Small intestine (tissue), 16 donors: ENCODE measurements at places on chromosomes 3 and 15. TPM values are rescaled to one million over a fixed set of nuclear protein-coding genes. Genes with fewer than 3 reads are reported as not detected.

GRCh38 chr3:27080258-27080525 is 289.0 kb downstream of the NEK10 start:
- no peak overlapping the region for H3K27ac ChIP-seq
- H3K27me3 ChIP-seq: no peaks in the 10 kb centered on the region
- no peaks in the 10 kb centered on the region for H3K36me3 ChIP-seq
- no peak for DNase-seq

DNA sequence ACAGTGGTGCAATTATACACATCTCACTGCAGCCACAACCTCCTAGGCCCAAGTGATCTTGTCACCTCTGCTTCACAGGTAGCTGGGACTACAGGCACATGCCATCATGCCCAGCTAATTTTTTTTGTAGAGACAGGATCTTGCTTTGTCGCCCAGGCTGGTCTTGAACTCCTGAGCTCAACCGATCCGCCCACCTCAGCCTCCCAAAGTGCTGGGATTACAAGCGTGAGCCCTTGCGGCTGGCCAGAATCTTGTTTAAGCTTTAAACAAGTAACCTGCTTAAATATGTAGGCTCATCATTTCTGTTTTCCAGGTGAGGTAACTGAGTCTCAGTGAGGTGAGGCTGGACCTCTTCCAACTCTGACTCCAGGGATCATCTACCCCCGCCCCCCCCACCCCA is 7.7 kb upstream of the PSTPIP1 start:
- no peak for DNase-seq
- H3K36me3 ChIP-seq: no peaks in the 10 kb centered on the region
- H3K27me3 ChIP-seq: no peaks in the 10 kb centered on the region
- H3K4me1 ChIP-seq: no peaks in the 10 kb centered on the region
- no peak overlapping the region for H3K27ac ChIP-seq

DNA sequence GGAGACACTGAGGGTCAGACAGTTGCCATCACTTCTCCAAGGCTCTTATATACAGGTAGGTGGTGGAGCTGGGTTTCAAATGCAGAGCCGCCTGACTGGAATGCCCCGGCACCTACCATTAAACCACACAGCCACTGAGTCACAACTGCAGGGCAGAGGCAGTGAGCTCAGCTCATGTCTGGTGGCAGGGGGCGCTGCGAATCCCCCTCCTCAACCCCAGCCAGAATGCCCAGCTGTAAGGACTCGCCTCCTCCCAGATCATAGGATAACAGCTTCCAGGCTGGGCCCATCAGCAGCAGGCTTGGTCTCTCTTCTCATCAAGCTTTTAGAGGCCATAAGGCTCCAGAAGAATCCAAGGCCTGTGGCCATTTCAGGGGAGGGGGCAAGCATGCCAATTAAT is 26.4 kb downstream of the ADCY5 start:
- H3K36me3 ChIP-seq: no peaks in the 10 kb centered on the region
- no peaks in the 10 kb centered on the region for H3K27me3 ChIP-seq
- H3K27ac ChIP-seq: no peak overlapping the region
- no peak overlapping the region for H3K4me3 ChIP-seq
- no peak for DNase-seq

GRCh38 chr15:74423431-74424257 is 10.1 kb downstream of the SEMA7A start:
- no peaks in the 10 kb centered on the region for H3K4me1 ChIP-seq
- DNase-seq: no peak
- H3K27ac ChIP-seq: no peak overlapping the region
- H3K27me3 ChIP-seq: no peaks in the 10 kb centered on the region

GRCh38 chr3:165644331-165644730 is 192.9 kb downstream of the BCHE start:
- no peak overlapping the region for H3K4me3 ChIP-seq
- DNase-seq: no peak
- no peaks in the 10 kb centered on the region for H3K36me3 ChIP-seq

GRCh38 chr3:46096336-46096735 is 69.1 kb upstream of the XCR1 start:
- no peak overlapping the region for H3K27ac ChIP-seq
- H3K4me1 ChIP-seq: no peaks in the 10 kb centered on the region

- H3K4me1 ChIP-seq: no peaks in the 10 kb centered on the region
- no peak overlapping the region for H3K27ac ChIP-seq
- no peak overlapping the region for H3K4me3 ChIP-seq
- DNase-seq: no peak
- H3K27me3 ChIP-seq: no peaks in the 10 kb centered on the region
These were observed 110.1 kb upstream of the PLXNA1 start for GRCh38 chr3:126872701-126873342.

GRCh38 chr3:86282106-86282787 is 708.7 kb downstream of the VGLL3 start:
- H3K4me3 ChIP-seq: no peak overlapping the region
- no peaks in the 10 kb centered on the region for H3K27me3 ChIP-seq
- no peak overlapping the region for H3K27ac ChIP-seq
- H3K4me1 ChIP-seq: no peaks in the 10 kb centered on the region
- no peak for DNase-seq
- no peaks in the 10 kb centered on the region for H3K36me3 ChIP-seq

DNA sequence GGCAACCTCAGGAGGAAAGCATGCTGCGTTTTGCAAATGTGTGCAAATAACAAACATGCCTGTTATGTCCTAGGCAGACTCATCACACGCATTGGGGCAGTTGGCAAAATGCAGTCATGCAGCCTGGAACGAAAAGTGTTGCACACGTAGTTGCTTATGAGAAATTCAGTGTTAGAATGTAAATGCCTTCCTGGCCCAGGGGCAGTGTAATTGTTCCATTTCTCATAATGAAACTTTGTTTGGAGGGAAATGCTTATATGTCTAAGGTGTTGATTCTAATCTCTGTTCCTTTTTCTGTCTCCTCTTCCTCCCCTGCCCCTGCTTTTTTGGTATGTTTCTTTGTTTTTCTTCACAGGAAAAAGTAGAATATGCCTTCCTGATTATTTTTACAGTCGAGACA is 156.0 kb downstream of the CACNA1D start:
- no peaks in the 10 kb centered on the region for H3K36me3 ChIP-seq
- no peaks in the 10 kb centered on the region for H3K27me3 ChIP-seq
- H3K4me3 ChIP-seq: no peak overlapping the region

DNA sequence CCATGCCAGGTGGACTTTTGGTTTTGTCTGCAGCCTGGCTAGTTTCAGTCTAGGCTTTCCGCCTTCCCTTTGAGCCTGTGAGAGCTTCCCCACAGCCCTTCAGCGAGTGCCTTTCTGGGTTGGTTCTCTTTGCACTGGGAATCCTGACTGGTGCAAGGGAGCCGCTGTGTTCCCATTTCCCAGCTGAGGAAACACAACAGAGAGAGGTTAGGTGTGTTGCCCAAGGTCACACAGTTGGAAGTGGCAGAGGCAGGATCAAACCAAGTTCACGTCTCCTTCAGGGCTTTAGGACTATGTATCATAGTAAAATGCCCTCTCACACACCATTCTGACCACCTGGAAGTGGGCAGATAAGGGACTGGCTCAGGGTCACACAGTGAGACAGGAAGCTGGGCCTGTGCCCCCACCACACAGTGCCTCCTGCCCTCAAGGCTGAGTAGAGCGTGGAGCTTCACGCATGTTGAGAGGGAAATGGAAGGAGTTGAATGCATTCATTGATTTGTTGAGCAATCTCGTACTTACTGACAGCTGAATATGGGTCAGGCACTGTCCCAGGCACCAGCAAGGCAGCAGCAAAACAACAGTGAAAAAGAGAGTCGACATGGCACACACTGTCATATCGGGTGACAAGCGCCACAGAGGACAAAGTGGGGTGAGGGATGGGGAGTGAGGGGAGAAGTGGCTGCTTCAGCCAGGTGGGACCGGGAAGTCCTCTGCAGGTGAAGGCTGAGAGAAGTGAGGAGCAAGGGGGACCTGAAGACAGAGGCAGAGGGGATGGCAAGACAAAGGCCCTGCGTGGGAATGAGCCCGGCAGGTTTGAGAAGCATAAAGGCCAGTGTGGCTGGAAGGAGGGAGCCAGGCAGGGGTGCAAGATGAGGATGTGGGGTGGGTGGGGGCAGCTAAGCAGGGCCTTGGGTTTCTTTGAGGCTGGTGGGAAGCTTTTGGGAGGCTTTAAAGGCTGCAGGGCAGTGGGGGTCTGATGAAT is 12.3 kb upstream of the ANPEP start:
- peaks cover 20% of the 10 kb centered on the region for H3K4me1 ChIP-seq
- H3K36me3 ChIP-seq: no peaks in the 10 kb centered on the region
- DNase-seq: no peak
- no peak overlapping the region for H3K4me3 ChIP-seq

GRCh38 chr3:64954995-64955636 is 267.3 kb upstream of the ADAMTS9 start:
- no peaks in the 10 kb centered on the region for H3K36me3 ChIP-seq
- H3K27ac ChIP-seq: no peak overlapping the region
- H3K4me1 ChIP-seq: no peaks in the 10 kb centered on the region
- DNase-seq: peak; percentile 40
- H3K27me3 ChIP-seq: no peaks in the 10 kb centered on the region

GRCh38 chr3:2261747-2262146 is 163.1 kb downstream of the CNTN4 start:
- no peak overlapping the region for H3K4me3 ChIP-seq
- H3K27me3 ChIP-seq: no peaks in the 10 kb centered on the region
- H3K36me3 ChIP-seq: no peaks in the 10 kb centered on the region
- no peaks in the 10 kb centered on the region for H3K4me1 ChIP-seq
- no peak for DNase-seq

GRCh38 chr3:139095803-139096466 is 51.2 kb upstream of the PRR23C start:
- H3K4me3 ChIP-seq: no peak overlapping the region
- no peak overlapping the region for H3K27ac ChIP-seq
- H3K36me3 ChIP-seq: no peaks in the 10 kb centered on the region
- peaks cover 4% of the 10 kb centered on the region for H3K27me3 ChIP-seq
- DNase-seq: no peak
- H3K4me1 ChIP-seq: no peaks in the 10 kb centered on the region

- peak; percentile 80 for DNase-seq
- H3K36me3 ChIP-seq: no peaks in the 10 kb centered on the region
- H3K4me1 ChIP-seq: peaks cover 8% of the 10 kb centered on the region
- H3K4me3 ChIP-seq: peak overlapping the region; percentile 82
- H3K27me3 ChIP-seq: no peaks in the 10 kb centered on the region
- peak overlapping the region; percentile 92 for H3K27ac ChIP-seq
These were observed 1.3 kb downstream of the CTNNB1 start for GRCh38 chr3:41200669-41201021.

- no peaks in the 10 kb centered on the region for H3K27me3 ChIP-seq
- no peak overlapping the region for H3K4me3 ChIP-seq
- H3K36me3 ChIP-seq: no peaks in the 10 kb centered on the region
- DNase-seq: no peak
- no peak overlapping the region for H3K27ac ChIP-seq
These were observed 221.4 kb upstream of the SUCLG2 start for GRCh38 chr3:67875858-67876257.

DNA sequence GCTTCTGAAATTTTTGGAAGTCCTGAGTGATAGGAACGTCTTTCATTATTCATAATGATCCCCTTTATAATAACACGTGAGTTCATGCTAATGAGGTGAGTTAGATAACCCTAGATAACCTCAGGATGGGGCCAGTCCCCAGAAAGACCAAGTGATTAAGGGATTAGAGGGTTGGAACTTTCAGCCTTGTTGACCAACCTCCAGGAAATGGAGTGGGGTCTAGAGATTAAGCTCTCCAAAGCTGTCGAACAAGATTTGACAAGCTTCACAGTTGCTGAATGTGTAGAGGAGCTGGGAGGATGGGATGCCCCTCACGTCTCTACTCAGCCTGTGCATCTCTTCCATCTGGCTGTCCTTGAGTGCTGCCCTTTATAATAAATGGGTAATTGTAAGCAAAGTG is 107.1 kb downstream of the ZMAT3 start:
- H3K4me1 ChIP-seq: no peaks in the 10 kb centered on the region
- no peak overlapping the region for H3K4me3 ChIP-seq
- no peaks in the 10 kb centered on the region for H3K36me3 ChIP-seq
- DNase-seq: no peak
- no peaks in the 10 kb centered on the region for H3K27me3 ChIP-seq
- H3K27ac ChIP-seq: no peak overlapping the region

GRCh38 chr3:33146791-33147445 is 33.1 kb downstream of the CRTAP start:
- H3K36me3 ChIP-seq: peaks cover 5% of the 10 kb centered on the region
- no peak overlapping the region for H3K4me3 ChIP-seq
- no peaks in the 10 kb centered on the region for H3K4me1 ChIP-seq
- H3K27ac ChIP-seq: no peak overlapping the region
- DNase-seq: no peak

GRCh38 chr3:55160241-55160983 is 232.6 kb upstream of the LRTM1 start:
- no peak overlapping the region for H3K4me3 ChIP-seq
- DNase-seq: peak; percentile 7
- H3K27ac ChIP-seq: no peak overlapping the region
- H3K36me3 ChIP-seq: no peaks in the 10 kb centered on the region
- no peaks in the 10 kb centered on the region for H3K27me3 ChIP-seq

DNA sequence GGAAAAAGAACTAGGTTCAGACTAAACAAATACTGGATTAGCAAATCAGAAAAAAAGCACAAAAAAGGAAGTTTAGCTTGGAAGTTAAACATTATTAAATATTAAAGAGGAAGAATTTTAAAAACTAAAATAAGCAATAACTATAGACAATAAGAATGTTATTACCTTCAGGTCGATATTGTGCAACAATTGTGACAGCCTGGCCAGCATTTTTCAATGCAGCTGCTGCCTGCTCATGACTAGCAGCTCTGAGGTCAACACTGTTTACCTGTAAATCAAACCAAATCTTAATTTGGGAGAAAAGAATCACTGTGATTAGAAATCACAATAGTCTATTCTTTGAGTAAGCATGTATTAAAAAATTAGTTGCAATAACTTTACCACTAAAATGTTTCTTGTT is 75.1 kb upstream of the MELTF start:
- no peaks in the 10 kb centered on the region for H3K27me3 ChIP-seq
- DNase-seq: no peak
- H3K36me3 ChIP-seq: no peaks in the 10 kb centered on the region
- no peak overlapping the region for H3K4me3 ChIP-seq

GRCh38 chr3:64905906-64906410 is 218.2 kb upstream of the ADAMTS9 start:
- no peak overlapping the region for H3K4me3 ChIP-seq
- no peaks in the 10 kb centered on the region for H3K36me3 ChIP-seq

The FBXO40 gene
- not detected for polyA plus RNA-seq

The LRTM1 gene
- not detected for polyA plus RNA-seq

The NR1I2 gene
- polyA plus RNA-seq: 166 TPM

The WWTR1 gene
- 18.2 TPM for polyA plus RNA-seq

The ERICH6 gene
- not detected for polyA plus RNA-seq

The GOLGA6B gene
- polyA plus RNA-seq: not detected

The SPINK8 gene
- polyA plus RNA-seq: not detected

The ZMYND10 gene
- polyA plus RNA-seq: 2.5 TPM

The SPTSSB gene
- 0.19 TPM for polyA plus RNA-seq

The THPO gene
- 0.19 TPM for polyA plus RNA-seq
